ENCODE measurements at places on chromosomes 5 and 9.

DNA sequence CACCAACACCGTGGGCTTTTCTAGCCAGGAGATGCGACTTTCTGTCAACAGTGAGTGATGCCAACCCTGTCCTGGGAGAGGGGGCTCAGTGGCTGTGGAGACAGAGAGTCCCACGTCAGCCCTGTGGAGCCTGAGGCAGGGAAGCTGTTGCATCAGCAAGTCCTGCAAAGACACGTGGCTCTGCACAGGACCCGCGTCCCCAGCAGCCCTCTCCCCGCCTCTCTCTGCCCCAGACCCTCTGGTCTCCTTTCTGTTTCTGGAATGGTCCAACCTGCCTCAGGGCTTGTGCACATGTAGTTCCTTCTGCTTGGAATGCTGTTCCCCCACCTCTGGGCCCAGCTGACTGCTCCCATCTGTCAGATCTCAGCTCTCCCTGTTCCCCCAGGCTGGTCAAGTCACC lies 60.4 kb downstream of the HMCN2 start:
- no peak for DNase-seq

GRCh38 chr5:134460551-134460950 lies 48.9 kb upstream of the CDKN2AIPNL start:
- no peak for DNase-seq

- no peak for DNase-seq
These were observed 12.2 kb downstream of the CCNI2 start for GRCh38 chr5:132759114-132760048.

DNA sequence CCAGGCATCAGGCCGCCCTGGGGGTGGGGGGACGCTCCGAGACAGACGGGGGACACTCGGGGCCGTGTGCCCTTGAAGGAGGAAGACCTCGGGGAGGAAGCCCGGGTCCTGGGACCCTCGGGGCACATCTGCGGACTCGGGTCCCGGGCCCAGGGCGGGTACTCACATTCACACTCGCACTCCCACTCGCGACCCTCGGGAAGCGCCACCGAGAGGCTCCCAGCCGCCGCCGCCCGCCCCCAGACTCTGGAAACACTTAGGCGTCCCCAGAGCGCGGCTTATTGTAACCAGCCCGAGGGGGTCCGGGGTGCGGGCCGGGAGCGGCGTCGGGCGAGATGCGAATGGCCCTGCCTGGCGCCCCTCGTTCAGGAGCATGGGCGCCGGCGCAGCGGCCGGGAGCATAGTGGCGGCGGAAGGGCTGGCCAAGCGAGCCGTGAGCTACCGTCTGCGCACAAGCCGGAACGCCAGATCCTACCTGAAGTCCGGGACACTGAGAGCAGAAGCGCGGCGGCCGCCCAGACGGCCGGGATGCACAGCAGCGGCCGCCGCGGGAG lies 559 bp downstream of the ROR2 start:
- DNase-seq, result no peak

DNA sequence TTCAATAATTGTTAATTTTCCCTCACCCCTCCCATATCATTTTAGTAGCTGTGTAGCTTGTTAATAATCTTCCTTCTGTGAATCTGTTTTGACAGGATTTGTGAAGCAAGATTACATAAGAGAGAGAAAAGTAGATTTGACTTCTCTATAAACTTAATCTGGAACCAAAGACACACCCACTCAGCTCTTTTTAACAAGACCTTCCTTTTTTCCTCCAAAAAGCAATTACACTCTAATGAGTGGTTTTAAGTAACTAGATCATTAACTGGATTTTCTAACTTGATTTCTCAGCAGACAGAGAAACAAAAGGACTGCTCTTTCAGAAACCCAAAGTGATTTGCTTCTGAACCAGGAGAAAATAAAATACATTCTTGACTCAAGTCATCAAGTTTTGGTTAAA lies 21.9 kb downstream of the RFK start:
- no peak for DNase-seq

- DNase-seq, result no peak
These were observed 15.1 kb downstream of the TIMD4 start for GRCh38 chr5:156947925-156948324.

DNA sequence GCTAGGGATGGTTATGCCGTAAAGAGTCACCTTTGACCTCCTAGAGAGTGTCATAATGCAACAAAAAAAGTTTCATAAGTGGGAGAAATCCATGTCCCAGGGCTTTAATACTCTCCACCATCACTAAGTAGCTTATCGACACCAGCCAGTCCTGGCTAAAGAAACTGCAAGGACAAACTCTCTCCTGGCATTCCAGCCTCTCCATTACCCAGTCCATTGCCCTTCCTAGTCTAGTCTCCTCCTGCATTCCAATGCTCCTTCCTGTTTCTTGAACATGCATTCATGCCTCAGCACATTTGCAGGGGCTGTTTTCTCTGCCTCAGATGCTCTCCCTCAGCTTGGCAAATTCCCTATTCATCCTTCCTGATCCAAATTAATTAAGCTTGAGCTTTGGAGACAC lies 364.1 kb downstream of the BRINP1 start:
- DNase-seq, result no peak

DNA sequence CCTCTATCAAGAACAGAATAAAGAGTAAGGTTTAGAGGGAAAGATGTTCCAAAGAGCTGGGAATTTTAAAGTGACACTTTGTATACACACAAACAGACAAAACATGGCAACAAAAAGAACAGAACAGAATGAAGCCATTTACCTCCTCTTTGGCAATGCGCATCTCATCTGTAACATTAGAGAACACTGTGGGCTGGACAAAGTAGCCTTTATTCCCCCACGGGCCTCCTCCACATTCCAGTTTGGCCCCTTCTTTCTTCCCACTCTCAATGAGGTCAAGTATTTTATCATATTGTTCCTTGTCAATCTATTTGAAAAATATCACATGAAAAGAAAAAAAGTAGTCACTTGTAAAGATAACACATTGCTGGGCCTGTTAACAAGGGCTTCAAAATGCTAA lies 41.0 kb downstream of the ALDH1A1 start:
- no peak for DNase-seq

DNA sequence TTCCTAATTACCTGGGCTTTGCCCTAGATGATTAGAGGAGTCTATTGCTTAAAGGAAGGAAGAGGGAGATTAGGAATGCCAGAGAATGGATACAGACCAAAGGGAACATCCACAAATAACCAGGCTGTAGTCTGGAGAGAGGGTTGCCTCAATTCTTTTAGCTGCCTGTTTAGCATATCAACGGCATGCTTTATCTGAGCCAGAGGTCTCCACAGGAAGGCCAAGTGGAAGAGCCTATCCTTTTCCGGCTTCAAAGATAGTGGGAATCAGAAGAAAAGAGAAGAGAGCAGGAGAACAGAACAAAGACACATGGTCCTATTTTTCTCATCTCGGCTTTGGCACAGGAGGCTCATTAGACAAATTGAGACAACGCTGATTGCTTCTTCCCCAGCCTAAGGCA lies 142.4 kb downstream of the NMUR2 start:
- no peak for DNase-seq

GRCh38 chr9:115234094-115234493 lies 116.1 kb upstream of the TNC start:
- no peak for DNase-seq

DNA sequence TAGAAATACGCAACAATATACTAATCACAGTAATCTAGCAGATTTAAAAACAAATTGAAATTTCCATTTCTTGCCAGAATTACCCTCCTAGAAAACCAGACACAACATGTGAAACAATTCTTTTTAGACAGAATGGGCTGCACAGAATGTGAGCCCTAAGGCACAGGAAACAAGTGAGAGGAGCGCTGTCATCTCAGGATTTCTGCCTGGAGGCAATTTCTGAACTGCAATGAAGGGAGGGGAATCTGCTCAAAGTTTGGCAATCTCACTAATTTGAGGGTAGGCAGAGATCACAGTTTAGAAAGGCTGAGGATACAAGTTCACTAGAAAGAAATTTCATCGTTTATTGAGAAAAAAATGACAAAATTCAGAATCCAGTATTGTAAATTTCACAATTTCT lies 70.3 kb downstream of the INIP start:
- no peak for DNase-seq

DNA sequence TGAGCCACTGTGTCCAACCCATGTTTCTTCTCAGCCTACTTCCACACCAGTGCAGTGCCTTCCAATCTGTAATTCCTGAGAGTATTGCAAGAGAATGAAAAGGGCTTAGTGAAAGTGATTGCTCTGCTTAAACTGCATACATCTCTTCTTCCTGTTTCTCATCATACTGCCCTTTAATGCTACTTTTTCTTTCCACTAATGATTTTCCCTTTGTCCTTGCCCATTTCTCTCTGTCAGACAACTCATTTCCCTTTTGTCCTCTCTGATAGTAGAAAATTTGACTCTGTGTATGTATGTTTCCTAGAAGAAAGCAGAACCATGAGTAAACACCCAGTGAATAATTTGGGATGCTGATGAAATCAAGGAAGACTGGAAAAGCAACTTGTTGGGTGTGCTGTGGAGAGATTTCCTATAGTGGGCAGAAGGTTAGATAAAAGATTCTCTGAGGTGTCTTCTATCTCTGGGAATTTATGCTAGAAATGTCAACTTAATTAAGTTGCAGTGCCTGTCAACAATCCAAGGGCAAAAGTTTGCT lies 102.2 kb upstream of the CHD1 start:
- no peak for DNase-seq

- peak; percentile 79 for DNase-seq
These were observed 2.6 kb downstream of the GLIS3 start for GRCh38 chr9:4297151-4297785.

- DNase-seq, result no peak
These were observed 6.1 kb downstream of the RORB start for GRCh38 chr9:74503219-74503618.

- DNase-seq, result peak; percentile 91
These were observed 6.5 kb upstream of the TBC1D9B start for GRCh38 chr5:179914032-179914755.

- no peak for DNase-seq
These were observed 82.6 kb downstream of the MED27 start for GRCh38 chr9:131997076-131997475.
